ENCODE measurements at places on chromosomes 6 and 20.

GRCh38 chr6:17883665-17884497, 103.6 kb downstream of the KIF13A start:
- DNase-seq = no peak

DNA sequence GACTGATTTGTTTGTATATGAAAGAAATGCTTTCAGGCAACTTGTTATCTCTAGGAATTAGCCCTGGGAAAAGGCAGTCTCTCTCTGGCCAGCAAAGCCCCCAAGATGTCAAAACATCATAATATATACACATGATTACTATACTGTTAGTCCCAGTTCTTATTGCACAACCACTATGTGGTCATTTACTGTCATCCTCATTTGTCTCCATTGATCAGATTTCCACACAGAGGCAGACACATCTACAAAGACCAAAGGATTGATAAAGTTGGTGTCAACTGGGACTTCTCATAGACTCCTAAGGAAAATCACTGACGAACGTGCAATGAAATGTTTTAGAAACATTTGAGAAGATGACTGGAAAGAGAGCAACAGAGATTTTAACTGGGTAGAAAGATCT, 71.9 kb upstream of the POPDC3 start:
- no peak for DNase-seq

DNA sequence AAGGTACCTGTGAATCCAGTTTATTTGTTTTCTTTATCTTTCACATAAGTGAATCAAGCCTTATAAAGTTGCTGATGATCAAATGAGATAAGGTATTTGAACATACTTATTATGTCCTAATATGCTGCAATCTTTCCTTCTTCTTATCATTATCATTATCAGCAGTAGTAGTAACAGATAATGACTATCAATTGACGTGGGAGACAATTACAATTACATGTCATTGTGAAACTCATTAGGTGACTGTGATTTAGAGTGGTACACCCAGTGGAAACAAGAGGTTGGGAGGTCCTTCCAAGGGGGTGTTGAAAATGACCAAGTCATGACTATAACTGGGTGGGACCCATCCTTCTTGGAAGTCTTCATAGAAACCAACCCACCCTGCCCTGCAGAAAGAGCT, 2.8 kb downstream of the CLIC5 start:
- DNase-seq = no peak

- DNase-seq = no peak
These were observed 19.1 kb downstream of the SERINC1 start for GRCh38 chr6:122452509-122452908.

DNA sequence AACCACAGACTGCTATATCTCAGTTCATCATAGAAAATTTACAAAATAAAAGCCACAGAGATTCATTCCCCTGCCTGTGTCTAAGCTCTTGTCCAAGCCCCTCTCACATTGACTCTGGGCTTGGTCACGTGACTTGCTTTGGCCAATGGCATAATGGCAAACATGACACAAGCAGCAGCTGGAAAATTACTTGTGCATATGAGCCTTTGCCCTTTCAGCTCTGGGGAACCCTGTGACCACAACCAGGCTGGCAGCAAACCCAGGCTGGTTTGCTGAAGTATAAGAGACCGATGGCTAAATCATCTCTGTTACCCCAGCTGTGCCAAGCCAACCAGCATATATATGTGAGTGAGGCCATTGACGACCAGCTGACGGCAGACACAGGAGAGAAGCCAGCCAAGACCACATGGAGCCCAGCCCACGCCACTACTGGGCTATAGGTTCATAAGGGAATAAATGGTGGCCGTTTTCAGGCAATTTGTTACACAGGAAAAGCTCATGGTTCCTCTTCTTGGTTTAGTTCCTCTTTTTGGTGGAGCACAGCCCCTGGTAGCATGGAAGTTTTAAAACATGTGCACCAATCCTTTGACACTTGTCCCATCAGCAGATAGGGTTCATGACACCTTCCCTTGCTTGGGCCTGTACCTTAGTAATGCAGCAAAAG, 31.8 kb upstream of the RSPO4 start:
- DNase-seq = no peak

- DNase-seq = no peak
These were observed 1.9 kb downstream of the ID1 start for GRCh38 chr20:31606804-31607639.

DNA sequence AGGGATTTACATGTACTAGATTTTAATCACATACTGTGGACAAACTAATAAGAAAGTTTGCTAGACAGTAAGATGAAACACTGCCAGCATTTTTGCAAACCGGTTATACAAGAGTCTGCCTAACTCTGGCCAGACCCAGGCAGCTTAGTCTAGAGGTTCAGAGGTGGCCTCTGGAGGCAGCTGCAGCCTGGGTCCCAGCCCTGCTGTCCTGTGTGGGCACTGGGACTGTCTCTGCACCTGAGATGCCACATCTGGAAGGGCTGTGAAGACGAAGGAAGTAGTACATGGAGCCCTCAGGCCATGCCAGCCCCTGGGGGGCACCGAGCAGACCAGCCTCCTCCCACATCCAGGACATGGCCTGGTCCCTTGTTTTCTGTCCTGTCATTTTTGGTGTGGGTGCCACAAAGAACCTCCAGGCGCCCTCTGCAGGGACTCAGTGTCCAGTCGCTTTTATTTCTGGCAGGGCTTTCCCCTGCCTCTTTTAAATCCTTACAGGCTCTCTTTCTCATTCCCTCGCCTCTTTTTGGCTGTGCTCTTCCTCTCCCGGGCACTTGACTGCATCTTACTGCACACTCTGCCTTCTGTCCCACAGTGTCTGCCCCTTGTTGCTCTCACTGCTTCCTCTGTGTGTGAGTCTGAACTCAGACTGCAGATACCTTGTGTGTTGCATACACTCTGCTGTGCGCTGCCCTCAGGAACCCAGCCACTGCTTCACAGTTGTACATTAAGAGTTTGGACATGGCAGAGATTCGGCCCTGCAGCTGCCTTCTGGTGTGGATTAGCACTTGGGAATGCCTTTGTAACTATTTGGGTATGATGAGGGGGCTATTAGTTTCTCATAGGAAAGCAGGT, 216.7 kb downstream of the ZDHHC14 start:
- DNase-seq = peak; percentile 16

DNA sequence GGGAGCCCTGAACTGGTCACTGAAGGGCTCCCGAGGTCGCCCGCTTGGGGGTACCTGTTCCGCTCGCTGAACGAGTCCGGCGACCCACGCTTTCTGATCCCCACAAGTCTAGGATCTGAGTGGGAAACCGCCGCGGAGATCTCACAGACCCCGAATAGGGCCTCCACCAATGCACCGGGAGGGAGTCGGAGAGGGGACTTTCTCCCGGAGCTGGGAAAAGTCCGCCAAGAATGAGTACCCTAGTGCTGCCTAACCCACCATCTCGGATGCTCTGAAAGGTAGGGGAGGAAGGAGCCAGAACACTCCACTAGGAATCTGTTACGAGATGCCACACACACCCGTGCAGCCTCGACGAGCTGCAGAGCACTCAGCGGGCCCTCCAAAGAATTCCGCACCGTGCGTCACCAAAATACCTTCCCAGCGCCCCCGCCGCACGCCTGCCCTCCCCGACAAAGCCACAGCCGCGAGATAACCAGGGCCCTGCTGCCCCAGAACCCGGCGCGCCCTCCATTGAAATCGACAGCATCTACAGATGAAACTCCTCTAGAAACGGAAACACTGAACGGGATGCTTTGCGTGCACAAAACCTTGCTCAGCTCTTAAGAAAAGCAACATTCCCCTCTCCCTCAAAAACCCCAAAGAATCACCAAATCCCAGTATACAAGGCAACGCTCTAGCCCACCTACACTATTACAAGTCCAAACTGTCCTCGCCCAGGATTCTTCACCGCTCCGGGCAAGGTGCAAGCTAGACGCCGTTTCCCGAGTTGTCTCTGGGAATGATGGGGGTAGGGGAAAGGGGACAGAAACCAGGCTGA, 686 bp downstream of the COL12A1 start:
- DNase-seq = no peak

DNA sequence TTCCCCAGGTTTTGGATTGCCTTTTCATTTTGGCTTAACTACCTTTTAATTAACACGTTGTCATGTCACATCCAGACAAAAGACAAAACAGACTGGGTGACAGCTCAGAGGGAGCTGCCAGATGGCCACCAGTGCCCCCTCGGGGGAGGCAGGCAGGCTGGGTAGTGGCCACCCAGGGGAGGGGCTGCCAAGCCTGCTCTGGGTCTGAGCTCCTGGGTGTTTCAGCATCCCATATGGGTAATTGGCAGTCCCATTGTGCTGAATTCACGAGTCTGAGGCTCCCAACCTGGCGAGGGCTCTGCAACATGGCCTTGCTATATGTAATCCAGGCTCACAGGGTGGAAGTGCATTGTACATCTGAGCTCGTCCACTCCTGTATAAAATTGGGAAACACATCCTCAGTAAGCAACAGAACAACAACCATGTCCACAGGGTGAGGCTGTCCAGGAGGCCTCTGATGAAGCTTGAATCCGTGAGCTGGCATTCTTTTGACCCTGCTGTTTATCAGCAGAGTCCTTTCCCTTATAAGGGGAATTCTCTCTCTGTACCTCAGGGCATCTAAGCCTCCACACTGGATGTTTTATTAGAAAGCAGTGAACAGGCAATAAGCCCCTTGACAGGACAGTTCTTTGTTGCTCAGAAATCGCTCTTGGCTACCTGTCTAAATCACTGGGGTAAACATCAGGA, 111.7 kb upstream of the SLC22A23 start:
- no peak for DNase-seq

GRCh38 chr6:35600659-35601125, 88.0 kb upstream of the TULP1 start:
- DNase-seq = no peak

GRCh38 chr6:37514321-37514771, 14.7 kb upstream of the CCDC167 start:
- DNase-seq = peak; percentile 25

- no peak for DNase-seq
These were observed 33.6 kb downstream of the SAMHD1 start for GRCh38 chr20:36917943-36918342.

DNA sequence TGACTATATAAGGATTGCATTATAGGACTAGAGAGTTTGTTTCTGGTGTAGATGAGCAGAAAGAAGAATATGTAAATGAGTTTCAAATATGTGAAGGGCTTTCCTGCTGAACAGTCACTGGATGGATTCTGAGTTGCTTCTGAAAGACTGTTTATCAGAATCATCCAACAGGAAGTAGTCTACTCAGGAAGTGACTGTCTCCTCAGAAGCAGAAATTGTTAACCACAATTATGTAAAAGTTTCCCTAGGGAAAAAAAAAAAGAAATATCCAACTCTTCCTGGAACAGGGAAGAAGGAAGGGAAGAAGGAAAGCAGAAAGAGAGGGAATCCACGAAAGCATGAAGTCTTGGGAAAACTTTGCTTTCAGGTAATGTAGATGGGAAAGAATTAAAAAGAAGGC, 138.9 kb downstream of the TENT5A start:
- no peak for DNase-seq

DNA sequence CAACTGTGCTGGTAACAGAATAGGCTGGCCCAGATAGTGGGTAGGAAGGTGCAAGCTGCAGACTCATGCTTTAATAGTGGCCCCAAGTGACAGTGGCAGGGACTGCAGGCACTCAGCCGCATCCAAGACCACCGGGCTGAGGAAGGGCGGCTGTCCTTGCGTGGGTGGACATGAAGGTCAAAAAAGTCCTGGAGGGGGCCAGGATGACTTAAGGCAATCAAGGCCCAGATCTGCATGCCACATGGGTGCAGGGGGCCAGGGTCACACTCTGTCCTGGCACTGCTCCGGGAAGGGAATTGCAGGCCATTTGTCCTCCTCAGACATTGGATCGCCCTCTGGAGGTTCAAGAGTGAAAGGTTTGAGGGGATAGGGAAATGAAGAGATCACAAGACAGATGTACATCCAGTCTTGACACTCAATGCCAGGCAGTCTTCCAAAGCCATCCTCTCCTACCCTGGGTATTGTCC, 10.4 kb upstream of the VNN2 start:
- DNase-seq = no peak

DNA sequence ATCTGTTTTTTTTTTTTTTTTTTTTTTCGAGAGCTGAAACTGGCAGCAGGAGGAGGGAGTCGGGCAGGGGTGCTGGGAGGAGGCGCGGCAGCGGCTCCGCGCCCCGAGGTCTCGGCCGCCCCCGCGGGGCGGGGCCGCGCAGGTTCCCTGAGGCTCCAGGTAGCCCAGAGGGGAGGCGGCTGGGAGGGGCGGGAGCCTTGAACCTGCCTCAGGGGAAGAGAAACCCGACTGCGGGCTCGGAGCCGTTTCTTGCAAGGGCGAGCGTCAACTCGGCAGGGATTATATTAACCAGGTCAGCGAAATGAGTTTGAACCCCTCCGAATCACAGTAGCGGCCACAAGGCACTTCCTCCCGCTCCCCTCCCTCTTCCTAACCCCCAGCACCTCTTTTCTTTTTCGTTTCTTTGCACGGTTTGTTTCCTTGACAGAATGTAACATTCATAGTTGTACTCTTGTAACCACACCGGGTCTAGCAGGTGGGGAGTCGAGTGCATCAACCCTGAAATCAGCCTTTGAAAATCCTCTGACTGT, 2.0 kb downstream of the MYB start:
- peak; percentile 56 for DNase-seq

DNA sequence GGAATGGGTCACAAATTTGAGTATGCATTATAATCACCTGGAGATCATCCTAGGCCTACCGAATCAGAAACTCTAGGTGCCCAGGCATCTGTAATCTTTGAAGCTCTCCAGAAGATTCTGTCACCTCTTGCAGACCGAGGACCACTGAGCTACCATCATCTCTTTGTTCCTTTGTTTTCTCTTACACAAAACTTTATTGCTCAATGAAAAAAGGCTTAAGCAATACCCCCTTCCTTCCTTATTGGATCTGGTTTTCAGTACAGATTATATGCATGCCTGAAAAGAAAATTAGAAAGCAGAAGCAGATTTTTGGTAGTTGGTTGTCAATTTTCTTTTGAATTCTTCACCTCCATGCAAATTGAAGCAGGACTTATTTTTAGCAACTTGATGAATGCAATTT, 31.3 kb downstream of the STX11 start:
- no peak for DNase-seq

GRCh38 chr6:26172608-26172968, 85.4 kb downstream of the HFE start:
- peak; percentile 11 for DNase-seq

DNA sequence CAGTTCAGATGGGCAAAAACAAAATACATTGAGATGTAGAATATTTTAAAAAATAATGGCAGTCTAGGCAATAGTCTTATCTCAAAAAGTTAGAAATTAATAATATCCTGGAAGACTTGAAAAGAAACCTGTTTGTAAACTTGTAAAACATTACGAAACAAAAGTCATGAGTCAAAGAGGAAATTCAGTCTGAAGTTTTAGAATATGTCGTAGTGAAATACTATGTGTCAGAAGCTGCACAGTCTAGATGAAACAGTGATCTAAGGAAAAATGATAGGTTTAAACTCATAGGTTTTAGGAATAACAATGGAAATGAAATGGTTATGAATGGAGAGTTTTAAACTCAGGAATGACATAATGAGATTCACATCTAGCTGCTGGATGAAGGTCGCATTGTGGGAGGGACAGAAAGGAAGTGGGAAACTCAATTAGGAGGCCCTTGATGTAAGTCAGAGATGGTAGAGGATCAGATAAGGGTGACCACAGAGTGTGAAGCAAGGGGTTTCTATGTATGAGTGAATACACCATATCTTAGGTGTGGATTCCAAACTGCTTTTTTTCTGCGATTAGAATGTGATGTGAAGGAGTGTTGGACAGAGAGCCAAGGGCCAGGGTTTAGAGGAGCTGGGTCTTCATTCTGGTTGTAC, 2.8 kb downstream of the SNRPB2 start:
- no peak for DNase-seq

GRCh38 chr6:37170273-37171200, 585 bp downstream of the PIM1 start:
- DNase-seq = peak; percentile 37
